ENCODE measurements at places on chromosomes 6 and 20. TPM values are rescaled to one million over a fixed set of nuclear protein-coding genes. Genes with fewer than 3 reads are reported as not detected.

Gene ZDHHC14
- total RNA-seq, result 21.0 TPM

Gene KCNK16
- not detected for total RNA-seq

Gene SLC44A4
- 0.33 TPM for total RNA-seq

Gene OR12D3
- total RNA-seq, result not detected

Gene PDSS2
- total RNA-seq, result 8.0 TPM

Gene BNIP5
- total RNA-seq, result not detected

Gene ZNF337
- total RNA-seq, result 7.1 TPM

Gene CCN2
- 614 TPM for total RNA-seq
